Germinal center (tissue), 1 donor: ENCODE measurements at places on chromosomes 3 and 15.

DNA sequence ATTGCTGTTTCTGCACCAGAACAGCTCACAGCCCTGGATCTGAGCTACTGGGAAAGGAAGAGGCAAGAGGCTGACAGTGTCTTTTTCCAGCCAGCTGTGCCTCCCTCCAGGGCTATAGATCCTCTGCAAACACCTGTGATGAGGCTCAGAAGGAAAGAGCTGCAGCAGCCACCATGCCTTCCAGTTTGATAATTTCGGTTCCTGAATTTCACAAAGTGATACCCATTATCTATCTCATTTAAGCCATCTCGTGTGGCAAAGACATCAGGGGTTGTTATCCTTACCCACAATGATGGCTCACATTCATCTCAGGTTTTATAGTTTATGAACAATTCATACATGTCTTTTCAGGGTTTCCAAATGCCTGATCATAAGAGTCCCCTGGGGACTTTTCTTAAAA lies 1.8 kb upstream of the LARP6 start:
- DNase-seq, result peak; percentile 7

- DNase-seq, result no peak
Observed at GRCh38 chr15:69760258-69760845, 307.7 kb downstream of the RPLP1 start.

- no peak for DNase-seq
Observed at GRCh38 chr3:147423798-147424580, 14.8 kb downstream of the ZIC1 start.

- DNase-seq, result no peak
Observed at GRCh38 chr3:8286086-8286485, 215.5 kb upstream of the LMCD1 start.

DNA sequence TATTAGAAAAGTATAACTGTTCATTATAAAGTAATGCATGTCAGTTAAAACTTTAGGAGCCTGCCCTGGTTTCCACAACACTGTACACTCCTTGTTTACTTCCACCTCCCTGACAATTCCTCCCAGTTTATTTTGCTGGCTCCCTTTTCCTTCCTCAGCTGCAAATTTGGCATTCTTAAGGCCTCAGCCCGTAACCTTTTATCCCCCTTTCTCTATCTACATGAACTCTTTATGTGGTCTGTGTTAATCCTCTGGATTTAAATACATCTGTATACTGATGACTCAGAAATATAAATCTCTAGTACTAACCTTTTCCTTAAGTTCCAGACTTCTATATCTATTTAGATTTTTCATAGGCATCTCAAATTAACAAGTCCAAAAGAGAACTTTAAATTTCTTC lies 143.6 kb downstream of the OTOL1 start:
- no peak for DNase-seq

DNA sequence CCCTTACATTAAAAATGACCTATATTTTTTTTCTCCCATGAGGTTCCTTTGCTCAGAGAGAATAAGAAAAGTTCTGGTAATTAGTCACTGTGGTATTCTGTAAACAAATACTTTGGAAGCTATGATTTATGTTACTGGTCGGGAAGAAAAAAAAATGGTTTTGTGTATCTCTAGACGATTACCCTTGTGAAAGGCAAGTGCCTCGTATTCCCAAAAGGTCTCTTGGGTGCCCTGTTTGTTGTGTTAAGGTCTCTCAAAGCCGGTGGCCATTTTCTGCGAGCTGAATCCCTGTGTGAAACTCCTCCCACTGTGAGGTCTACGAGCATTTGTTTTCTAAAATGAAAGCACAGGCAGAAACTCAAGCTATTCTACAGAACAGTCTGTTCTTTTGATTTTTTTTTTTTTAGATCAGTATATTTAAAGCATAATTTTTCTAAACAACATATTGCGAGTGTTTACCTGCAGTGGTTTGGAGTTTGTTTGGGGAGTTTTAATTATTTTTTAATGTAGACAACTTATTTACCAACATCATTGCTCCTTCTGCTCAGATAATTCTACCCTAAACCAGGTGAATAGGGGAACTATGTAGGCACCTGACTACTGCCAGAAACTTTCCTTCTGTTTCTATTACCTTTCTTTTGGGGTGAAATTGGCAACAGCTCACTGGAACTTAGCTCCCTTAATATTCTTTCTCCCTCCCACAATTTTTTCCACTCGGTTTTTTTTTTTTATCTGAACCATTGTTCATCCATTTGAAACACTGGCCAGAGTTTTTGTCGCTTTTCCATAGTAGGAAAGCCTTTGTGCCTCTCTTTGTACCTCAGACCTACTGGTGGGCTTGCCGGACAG lies 44.0 kb downstream of the ZBTB38 start:
- peak; percentile 53 for DNase-seq

- no peak for DNase-seq
Observed at GRCh38 chr15:83698294-83698693, 44.4 kb downstream of the ADAMTSL3 start.

DNA sequence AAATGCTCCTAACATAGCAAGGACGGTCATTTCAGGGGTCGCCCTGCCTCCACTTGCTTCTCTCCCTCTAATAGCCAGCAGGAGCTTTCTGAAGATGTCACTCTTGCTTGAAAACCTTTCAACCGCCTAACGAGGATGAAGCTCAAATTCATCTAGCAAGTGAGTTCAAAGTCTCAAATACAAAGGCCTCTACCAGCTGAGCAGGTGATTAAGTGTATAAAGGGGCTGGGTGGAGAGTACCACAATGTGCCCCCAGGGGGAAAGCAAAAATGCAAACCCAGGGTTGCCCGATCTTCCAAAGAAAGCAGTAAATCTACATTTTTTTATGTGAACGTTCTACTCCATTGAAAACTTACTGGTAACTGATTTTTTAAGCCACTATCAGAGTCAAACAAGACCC lies 50.4 kb upstream of the GRIP2 start:
- no peak for DNase-seq

GRCh38 chr3:22908989-22909507 lies 294.1 kb upstream of the UBE2E2 start:
- DNase-seq, result no peak

DNA sequence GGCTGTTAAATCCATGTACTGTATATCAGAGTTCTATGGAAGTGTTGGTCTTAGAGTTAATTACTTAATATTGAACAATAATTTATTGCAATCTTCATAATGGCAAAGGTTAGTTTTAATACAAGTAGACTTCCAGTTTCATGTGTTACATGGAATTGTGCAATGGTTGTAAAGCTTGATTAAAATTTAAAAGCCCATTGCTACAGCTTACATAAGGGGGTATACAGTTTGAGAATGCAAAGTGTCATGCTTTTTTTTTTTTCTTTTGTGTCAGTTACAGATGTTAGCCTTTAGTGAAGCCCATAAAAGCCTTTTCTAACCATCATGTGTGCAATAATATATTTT lies 22.0 kb downstream of the CNOT10 start:
- no peak for DNase-seq

DNA sequence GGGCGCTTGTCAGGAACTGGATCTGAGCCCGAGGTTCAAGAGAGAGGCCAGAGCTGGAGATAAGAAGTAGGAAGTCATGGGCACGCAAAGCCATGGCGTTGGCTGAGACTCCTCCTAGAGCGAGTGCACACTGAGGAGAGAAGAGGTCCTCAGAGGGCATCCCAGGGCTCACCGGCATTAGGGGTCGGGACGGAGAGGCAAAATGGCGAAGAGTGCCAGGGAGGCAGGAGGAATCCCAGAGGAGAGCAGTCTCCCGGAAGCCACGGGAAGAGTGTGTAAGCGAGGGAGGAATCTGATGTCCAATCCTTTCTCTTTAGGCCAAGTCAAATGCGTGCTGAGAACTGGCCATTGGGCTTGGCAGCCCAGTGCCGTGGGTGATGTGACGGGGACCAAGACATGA lies 24.0 kb downstream of the EFCC1 start:
- no peak for DNase-seq

DNA sequence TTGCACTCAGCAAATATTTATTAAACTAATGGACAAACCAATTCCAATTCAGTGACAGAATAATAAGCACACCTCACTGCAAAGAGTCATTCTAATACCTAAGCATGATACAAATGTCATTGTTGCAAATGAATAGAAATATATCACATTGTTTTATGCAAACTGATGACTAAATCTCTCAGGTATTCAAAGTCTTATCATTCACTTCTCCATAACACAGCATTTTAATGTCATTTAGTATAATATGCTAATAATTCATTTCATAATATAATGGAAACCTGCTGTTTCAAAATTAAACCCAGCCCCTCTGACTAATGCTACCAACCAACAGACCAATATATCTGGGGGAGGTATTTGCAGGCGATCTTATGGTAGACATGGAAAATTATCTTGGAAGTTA lies 71.8 kb downstream of the FGF7 start:
- DNase-seq, result no peak

DNA sequence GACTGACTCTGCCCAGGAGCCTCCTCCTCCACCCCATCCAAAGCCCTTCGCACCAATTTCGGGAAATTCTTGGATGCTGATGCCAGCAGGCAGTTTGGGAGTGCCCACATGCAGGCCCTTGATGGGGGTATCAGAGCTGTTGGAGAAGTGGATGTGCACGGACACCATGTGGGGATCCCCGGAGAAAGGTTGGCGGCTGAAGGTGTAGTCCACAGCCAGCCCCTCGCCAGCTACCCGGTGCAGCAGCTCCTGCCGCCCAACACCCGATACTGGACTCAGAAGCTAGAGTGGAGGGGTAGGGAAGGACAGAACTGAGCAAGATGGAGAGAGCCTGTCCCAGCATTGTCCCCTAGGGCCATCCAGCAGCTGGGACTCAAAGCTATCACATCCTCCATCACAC lies 15.5 kb upstream of the CPEB1 start:
- no peak for DNase-seq

DNA sequence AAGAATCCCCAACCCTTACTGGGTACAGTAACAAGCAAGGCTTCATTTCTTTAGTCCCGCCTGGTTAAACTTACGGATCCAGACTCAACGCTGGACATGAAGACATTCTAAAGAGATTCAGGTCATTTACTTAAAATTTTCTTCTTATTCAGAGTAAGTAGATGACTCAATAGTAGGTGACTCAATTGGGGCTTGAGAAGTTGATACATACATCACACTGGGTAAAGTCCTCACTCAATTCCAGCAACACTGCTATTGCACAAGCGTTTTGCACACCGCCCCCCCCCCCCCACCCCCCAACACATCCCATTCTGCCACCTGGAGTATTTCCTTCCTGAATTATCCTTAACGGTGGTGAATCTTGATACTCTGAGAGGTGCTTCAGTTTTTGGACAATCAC lies 610.0 kb downstream of the FOXP1 start:
- DNase-seq, result no peak

GRCh38 chr3:54940971-54941370 lies 13.1 kb upstream of the LRTM1 start:
- DNase-seq, result no peak

- peak; percentile 10 for DNase-seq
Observed at GRCh38 chr3:163056874-163057497, 1560.4 kb downstream of the OTOL1 start.

DNA sequence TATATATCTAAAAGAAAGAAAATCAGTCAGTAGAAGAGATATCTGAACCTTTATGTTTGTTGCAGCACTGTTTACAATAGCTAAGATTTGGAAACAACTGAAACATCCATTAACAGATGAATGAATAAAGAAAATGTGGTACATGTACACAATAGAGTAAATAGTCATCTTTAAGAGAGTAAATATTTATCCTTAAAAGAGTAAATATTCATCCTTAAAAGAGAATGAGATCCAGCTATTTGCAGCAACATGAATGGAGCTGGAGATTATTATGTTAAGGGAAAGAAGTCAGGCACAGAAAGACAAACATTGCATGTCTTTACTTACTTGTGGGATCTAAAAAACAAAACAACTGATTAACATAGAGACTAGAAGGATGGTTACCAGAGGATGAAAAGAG lies 197.0 kb upstream of the CBLB start:
- DNase-seq, result no peak

DNA sequence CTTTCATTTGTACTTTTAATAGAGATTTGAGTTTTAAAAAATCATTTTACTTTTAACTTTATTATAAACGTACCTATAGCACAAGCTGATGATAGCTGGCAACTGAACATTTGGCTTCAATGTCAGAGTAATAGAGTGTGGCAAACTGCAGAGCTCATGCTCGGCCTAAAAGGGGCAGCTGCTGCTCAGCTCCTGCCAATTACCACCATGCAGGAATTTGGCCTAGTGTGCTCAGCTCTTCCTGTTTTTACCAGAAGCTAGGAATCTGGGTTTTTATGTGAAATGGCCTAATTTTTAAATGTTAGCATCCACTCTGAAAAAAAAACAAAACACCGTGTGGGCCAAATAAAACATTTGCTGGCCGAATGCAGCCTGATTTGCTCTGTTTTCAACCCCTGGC lies 1.8 kb downstream of the IFT122 start:
- no peak for DNase-seq

GRCh38 chr3:107256963-107257362 lies 120.3 kb upstream of the CCDC54 start:
- DNase-seq, result no peak

DNA sequence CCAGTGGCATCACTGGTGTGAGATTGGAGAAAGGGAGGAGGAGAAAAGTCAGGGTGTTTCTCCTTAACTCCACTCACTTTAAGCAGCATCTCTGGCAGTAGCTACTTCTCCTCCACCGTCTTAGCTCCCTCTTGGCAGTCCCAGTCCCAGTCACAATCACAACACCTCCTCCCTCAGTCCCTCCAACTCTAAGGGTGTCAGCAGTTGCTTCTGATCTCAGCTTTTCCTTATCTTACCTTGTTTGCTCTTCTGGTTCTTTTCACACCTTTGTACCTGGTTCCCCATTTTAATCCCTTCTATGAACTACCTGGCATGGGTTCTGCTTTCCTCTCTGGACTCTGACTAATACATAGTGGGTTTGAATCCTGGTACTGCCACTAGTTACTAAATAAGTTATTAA lies 188.3 kb upstream of the CTDSPL start:
- no peak for DNase-seq

DNA sequence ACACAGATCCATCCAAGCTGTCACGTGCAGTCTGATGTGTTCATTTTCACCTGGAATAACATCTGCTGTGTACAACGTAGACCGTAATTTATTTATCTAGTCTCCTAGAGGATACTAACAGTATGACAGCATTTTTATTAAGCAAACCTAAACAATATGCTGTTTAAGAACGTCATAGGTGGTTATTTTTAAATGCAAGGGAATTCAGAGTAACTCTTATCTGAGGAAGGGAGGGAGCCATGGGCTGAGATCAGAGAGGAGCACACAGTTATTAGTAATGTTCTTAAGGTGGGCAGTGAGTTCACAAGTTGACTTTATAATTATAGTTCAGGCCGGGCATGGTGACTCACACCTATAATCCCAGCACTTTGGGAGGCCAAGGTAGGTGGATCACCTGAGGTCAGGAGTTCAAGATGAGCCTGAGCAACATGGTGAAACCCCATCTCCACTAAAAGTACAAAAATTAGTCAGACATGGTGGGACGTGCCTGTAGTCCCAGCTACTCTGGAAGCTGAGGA lies 193.6 kb downstream of the UACA start:
- no peak for DNase-seq

DNA sequence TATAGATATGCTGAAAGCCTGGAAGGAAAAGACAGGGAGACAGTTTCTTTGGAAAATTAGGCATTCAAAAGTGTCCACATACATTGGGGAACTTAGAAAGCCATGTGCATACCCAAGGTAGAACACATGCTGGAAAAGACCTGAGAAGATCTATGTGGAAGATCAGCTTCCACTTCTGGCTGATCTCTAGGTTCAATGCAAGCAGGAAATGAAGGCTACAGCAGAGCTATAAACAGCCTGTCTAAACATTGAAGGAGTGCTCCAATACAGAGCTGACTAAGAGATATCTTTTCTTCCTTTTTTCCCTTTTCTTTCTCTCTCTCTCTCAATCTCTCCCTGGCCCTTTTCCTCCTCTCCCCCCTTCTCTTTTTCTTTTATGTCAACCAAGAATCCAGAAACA lies 73.6 kb upstream of the TCF12 start:
- DNase-seq, result no peak

- no peak for DNase-seq
Observed at GRCh38 chr3:156606729-156607128, 51.8 kb upstream of the SSR3 start.
